ENCODE measurements at places on chromosomes 1 and 21.

- peaks cover 1% of the 10 kb centered on the region for H3K4me1 ChIP-seq
- H3K27me3 ChIP-seq, result no peaks in the 10 kb centered on the region
- peaks cover 10% of the 10 kb centered on the region for H3K36me3 ChIP-seq
- DNase-seq, result no peak
- H3K27ac ChIP-seq, result no peak overlapping the region
These were observed 24.1 kb downstream of the PTGFRN start for GRCh38 chr1:116933606-116934515.

GRCh38 chr1:229554886-229555621 lies 3.5 kb downstream of the ABCB10 start:
- peaks cover 28% of the 10 kb centered on the region for H3K4me1 ChIP-seq
- no peaks in the 10 kb centered on the region for H3K36me3 ChIP-seq
- no peak for DNase-seq
- no peak overlapping the region for H3K4me3 ChIP-seq
- no peak overlapping the region for H3K27ac ChIP-seq

- no peak overlapping the region for H3K27ac ChIP-seq
- H3K27me3 ChIP-seq, result peaks cover 59% of the 10 kb centered on the region
- no peak for DNase-seq
- peaks cover 5% of the 10 kb centered on the region for H3K4me1 ChIP-seq
- H3K4me3 ChIP-seq, result no peak overlapping the region
- no peaks in the 10 kb centered on the region for H3K36me3 ChIP-seq
These were observed 2.6 kb downstream of the ALPL start for GRCh38 chr1:21511579-21512522.

- no peak for DNase-seq
These were observed 26.6 kb downstream of the ZBTB18 start for GRCh38 chr1:244077473-244078220.

DNA sequence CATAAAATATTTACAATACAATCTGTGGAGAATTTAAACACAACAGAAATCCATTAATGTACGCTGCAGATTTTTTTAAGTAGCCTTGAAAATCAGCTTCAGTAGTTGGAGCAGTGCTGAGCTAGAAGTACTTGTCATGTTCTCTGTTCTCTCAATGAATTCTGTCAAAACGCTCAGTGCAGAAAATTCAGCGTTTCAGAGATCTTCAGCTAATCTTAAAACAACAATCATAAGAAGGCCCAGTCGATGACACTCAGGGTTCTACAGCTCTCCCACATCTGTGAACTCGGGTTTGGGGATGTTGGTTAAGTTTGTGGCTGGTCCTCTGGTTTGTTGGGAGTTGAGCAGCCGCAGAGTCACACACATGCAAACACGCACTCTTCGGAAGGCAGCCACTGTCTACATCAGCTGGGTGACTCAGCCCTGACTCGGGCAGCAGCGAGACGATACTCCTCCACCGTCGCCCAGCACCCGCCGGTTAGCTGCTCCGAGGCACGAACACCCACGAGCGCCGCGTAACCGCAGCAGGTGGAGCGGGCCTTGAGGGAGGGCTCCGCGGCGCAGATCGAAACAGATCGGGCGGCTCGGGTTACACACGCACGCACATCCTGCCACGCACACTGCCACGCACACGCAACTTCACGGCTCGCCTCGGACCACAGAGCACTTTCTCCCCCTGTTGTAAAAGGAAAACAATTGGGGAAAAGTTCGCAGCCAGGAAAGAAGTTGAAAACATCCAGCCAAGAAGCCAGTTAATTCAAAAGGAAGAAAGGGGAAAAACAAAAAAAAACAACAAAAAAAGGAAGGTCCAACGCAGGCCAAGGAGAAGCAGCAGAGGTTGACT lies 161.2 kb downstream of the RUNX1 start:
- peaks cover 44% of the 10 kb centered on the region for H3K4me1 ChIP-seq
- H3K36me3 ChIP-seq, result no peaks in the 10 kb centered on the region
- peak overlapping the region; percentile 97 for H3K27ac ChIP-seq
- H3K27me3 ChIP-seq, result peaks cover 22% of the 10 kb centered on the region
- DNase-seq, result peak; percentile 65
